ENCODE measurements at places on chromosomes 3 and 15. TPM values are rescaled to one million over a fixed set of nuclear protein-coding genes. Genes with fewer than 3 reads are reported as not detected.

DNA sequence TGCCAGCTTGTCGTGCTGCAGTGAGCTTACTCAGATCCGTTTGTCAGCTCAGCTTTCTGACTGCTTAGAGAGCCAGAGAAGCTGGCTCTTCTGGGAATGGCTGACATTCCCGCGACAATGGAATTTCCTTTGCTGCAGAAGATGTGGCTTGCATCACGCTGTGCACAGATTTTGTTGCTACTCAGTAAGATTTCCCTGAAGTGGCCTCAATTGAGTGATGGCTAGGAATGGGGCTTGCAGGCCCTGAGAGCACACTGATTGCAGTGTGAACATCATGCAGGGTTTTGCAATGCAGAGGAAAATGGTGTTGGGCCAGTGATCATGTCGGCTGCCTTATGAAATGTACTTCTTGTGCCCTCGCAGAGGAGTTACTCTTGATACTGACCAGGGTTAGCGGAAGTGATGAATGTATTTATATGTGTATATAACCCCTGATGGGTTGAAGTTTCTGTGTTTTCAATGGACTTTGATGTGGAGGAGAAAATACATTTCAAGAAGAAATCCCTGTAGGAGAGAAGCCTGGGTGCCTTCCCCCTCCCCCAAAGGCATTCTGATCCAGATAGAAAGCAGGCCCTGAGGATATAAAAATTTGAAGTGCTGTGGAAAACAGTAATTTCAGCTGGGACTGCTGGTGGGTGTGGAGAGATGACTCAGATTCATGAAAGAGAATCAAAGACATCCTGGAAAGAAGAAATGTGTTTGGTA, 102.5 kb upstream of the PDZRN3 start:
- H3K27ac ChIP-seq: peak overlapping the region; percentile 4
- H3K36me3 ChIP-seq: no peaks in the 10 kb centered on the region
- H3K4me1 ChIP-seq: peaks cover 32% of the 10 kb centered on the region
- peak; percentile 86 for DNase-seq

DNA sequence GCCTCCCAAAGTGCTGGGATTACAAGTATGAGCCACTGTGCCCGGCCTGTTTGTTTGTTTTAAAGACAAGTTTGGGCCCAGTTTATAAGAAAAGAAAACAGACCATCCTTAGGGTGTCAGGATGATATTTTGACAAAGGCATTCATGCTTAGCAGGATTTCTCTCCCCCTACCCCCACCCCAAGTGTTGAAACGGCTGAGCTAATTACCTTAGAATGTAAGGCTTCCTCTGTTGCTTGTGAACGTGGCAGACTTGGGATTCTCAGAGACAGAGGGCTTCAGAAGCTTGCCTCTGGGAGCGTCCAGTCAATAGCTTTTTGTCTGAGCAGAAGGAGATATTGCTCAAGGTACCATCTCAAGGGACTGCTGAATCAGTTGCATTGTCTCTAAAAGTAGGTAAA, 24.0 kb downstream of the FLNB start:
- no peak overlapping the region for H3K4me3 ChIP-seq
- no peaks in the 10 kb centered on the region for H3K27me3 ChIP-seq
- H3K4me1 ChIP-seq: peaks cover 4% of the 10 kb centered on the region
- no peaks in the 10 kb centered on the region for H3K36me3 ChIP-seq
- no peak for DNase-seq

The ZNF80 gene
- polyA plus RNA-seq: not detected

- H3K27me3 ChIP-seq: no peaks in the 10 kb centered on the region
- peaks cover 15% of the 10 kb centered on the region for H3K36me3 ChIP-seq
- DNase-seq: peak; percentile 74
- H3K4me1 ChIP-seq: peaks cover 11% of the 10 kb centered on the region
Observed at GRCh38 chr3:172272698-172273097, 175.6 kb downstream of the GHSR start.

The ARNT2 gene
- 6.9 TPM for polyA plus RNA-seq

DNA sequence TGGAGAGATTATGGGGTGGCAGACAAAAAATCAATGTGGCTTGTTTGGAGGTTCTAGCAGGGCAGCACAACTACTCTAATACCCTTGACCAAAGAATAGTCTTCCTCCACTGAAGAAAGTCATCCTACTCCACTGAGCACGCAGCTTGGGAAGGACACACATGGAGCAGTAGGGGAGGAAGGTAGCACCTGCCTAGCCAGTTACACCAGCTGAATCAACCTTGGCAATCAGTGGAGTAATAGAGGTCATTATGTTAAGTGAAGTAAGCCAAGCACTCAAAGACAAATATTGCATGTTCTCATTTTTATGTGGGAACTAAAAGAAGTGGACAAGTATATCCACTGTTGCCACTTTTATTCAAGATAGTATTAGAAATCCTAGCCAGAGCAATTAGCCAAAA, 555.8 kb upstream of the ALCAM start:
- no peak overlapping the region for H3K4me3 ChIP-seq
- H3K4me1 ChIP-seq: no peaks in the 10 kb centered on the region
- H3K36me3 ChIP-seq: no peaks in the 10 kb centered on the region
- no peak overlapping the region for H3K27ac ChIP-seq

DNA sequence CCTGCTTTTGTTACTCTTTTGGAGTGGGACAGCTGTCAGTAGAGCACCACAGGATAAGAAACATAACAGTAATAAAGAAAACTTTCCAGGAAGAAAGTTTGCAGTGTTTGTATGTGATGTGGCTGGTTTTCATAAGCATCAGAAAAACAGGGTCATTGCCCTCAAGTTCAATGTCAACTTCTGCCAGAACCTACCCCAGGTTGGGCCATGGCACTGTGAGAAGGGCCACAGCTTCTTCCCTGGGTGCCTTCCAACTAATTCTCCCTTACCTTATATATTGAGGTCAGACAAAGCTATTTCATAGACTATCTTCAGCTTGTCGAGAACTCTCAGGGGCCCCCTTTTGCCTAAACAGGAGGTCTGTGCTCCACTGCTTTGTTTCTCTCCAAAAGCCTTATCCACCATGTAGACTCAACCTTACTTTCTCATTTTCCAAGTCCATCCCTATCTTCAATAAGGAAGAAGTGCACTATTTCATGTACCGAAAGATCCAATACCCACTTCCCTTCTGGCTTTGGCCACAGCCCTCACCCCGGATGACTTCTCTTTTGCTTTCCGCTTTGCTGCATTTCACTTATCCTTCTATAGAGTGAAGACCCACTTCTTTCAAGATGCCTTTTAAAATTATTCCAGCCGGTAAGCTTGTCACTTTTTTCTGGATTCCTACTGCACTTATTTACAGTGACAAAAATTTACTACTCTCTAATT, 38.2 kb upstream of the PLCL2 start:
- H3K4me1 ChIP-seq: peaks cover 9% of the 10 kb centered on the region
- H3K27me3 ChIP-seq: no peaks in the 10 kb centered on the region
- H3K36me3 ChIP-seq: no peaks in the 10 kb centered on the region
- no peak overlapping the region for H3K4me3 ChIP-seq
- no peak for DNase-seq

All from muscle of leg (tissue), 16 donors.